Posterior cingulate gyrus (tissue), 11 donors: ENCODE measurements at places on chromosomes 7 and 10.

GRCh38 chr7:135704698-135705097, 23.3 kb downstream of the SLC13A4 start:
- DNase-seq, result no peak

GRCh38 chr10:127262606-127263005, 66.2 kb upstream of the INSYN2A start:
- no peak for DNase-seq

DNA sequence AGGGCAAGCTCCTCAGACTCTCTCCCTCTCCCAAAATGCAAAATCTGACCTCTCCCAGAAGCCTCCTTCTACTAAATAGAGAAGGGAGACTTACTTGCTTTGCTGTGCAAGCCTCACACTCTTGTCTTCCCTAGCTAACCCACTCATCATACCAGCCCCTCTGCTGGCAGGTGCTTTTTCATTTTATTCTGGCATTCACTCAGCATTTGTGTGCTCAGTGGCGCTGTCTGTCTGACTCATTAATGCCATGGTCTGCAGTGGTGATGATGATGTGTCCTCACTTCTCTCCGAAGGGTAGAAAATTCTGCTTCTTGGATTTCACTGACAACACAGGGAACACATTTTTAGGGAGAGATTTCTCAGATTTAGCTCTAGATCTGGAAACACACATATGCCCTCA, 22.0 kb upstream of the BTRC start:
- no peak for DNase-seq

DNA sequence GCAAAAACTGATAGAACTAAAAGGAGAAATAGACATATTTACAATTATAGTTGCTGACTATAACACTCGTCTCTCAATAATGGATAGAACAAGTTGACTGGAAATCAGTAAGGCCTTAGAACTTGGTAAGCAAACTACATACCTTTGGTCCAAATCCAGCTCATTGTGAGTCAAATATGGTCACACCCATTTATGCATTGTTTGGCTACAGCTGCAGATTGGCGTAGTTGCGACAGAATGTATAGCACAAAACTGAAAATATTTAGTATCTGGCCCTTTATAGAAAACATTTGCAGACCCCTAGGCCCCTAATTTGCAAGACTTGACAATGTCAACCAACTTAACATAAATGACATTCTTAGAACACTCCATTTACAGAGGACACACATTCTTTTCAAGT, 103.6 kb upstream of the EGR2 start:
- no peak for DNase-seq

DNA sequence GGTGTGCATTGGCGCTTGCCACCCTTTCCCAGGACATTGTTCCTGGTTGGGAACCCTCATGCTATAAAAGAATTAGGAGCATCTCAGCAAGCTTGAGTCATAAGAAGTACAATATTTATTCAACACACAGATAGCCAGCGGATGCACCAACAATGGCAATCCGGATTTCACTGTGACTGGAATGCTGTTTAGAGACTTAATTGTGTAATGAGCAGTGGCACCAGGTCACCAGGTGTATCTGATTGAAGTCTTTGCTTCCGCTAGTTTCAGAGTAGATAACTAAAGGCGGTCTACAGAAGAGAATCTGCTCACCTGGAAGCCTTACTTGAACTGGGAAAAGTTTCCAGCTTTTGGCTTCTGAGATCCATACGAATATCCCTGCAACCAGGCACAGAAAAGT, 772.3 kb upstream of the GHITM start:
- DNase-seq, result no peak

DNA sequence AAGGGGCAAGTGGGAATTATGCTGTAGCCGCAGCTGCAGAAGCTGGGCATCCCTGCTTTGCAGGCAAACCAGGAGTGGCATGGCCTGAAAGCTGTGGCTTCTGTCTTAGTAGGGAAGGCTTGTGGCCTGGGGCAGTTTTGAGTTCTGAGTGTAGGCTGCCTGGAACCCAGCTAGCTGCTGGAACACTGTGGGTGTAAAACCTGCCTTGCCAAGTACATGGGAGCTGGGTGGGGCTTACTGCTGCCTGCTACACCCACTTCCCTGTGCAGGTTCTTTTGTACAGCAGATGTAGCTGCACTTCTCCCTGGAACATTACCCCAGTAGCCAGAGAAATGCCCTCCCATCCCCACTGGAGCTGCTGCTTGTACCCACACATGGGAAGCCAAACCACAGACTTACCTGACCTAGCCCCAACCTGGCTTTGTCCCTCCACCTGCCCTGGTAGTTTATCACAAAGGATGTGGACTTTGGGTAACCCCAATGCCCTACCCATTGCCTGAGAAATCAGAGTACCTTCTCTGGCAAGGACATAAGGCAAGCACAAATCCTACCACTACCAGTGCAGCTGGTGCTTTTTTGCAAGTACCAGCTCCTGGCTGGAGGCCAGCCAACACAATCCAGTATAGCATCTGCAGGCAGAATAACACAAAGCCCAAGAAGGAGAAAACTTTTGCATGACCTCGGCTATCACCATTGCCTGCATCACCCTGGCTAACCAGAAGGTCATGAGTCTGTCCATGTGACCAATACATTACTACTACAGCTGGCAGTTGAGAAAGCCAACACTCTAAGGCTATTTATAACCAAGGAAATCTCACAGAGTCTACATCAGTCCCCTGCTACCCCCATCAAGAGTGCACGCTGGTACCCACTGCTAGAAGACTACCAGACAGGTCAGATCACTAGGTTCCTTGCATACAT, 26.5 kb upstream of the PPP1R3A start:
- DNase-seq, result peak; percentile 93

DNA sequence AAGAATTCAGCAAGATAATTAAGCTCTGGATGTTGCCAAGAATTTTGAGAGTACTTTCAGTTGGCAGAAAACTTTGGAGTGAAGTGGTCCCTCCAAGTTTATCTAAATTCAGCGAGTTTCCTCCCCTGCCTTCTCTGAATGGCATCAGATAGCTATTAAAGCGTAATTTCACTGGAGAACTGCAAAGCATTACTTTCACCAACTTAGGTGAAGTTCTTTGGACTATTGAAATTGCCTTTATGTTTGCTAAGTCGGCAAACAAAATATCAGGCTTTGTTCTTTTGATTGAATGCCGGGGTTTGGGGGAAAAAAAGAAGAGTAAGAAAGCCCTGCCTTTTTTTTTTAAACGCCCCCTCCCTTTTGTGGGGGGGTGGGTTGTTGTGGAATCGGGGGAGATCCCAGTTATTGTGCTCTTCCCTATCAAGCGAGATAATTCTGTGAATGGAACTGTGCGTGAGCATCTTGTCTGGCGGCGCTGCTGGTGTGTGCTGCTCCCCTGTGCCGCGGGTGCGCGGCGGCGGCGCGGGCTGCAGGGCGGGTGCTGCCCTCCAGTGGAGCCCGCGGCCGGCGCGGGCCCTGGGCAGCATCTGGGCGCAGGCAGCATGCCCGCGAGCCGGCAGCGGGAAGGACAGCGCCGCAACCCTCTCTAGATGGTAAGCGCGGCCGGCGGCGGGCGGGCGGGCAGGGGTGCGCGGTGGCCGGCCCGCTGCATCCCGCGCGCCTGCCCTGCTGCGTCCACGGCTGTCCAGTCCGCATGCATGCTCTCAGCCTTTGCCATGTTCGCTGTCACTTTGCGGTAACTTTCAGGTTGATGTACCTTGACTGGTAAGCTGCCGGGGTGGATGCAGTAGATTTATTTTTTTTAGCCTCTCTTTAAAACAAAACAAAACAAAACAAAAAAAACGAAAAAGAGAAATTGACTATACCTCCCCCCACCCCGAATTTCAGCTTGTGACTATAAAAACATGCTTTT, 176.5 kb downstream of the TCF7L2 start:
- DNase-seq, result peak; percentile 91

DNA sequence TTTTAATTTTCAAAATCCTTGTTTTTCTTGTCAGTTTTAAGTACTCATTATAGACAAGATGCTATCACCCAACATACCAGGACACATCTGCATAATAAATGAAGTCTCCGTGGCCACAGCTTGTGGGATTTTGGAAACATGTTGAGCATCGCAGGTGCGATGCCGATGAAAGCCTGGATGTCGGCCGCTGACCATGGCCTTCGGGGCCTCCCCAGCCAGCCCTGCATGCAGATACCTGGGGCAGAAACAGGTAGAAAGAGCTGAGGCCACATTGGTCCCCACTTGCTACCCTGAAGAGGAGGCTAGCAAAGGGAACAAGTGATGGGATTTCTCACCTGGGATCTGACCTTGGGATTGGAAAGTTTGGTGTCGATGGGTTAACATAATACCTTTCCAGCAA, 123.8 kb downstream of the DOCK1 start:
- DNase-seq, result no peak

- no peak for DNase-seq
Measured at GRCh38 chr10:77906951-77907421, 19.6 kb downstream of the DLG5 start.

DNA sequence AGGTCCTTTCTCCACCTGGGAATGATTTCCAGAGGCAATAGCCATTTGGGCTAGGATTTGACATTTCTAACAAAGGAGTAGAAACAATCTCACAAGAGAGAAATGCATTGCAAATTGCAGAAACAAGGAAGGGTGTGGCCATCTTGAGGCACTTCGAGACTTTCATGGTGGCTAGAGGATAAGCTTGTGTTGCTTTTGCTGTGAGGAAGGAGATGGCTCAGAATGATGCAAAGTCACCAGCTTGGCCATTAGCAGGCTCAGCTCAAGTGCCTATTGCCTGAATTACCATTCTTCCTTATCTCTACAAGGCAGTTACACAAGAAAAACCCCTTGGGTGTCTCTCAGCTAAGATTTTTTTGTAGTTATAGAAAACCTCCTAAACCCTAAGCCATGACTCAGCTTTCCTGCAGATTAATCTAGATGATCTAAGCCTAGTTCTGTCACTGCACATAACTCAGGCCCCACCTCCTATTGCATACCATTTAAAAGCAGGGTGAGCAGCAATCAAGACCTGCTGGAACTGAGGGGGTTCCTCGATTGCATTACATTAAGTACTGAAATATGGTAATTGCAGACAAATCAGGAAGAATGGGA, 683.1 kb downstream of the NRG3 start:
- no peak for DNase-seq

DNA sequence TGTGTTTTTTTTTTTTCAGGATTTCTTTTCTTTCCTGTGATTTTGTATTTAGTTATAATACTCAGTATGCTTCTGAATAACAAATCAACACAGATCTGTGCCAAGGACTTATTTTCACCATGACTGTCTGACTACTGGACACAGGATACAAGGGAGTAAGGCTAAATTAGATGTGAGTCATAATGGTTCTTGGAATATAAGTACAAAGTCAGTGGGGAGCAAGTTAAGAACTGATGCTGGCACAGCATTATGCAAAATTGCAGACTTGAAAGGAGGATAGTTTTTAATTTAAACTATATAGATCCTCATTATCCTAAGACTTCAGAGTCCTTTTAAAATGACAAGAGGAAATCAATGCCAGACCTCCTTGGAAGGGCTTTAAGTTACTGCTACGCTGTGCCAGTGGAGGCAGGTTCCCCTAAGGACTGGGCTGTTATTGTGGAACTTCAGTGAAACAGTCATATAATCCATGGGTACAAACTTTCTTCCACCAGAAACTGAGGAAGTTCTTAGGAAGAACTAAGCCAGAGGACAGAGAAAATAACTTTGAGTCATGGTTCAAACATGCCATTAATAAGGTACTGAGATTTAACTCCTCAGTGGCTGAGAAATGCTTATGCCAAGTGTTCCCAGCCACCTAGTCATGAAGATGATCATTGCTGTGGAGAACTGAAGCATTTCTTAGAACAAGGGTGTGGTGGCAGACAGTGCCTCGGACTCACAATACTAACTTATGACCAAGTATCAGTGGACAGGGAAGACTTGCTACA, 531.2 kb downstream of the HTR7 start:
- DNase-seq, result no peak

GRCh38 chr7:75854233-75854632, 24.6 kb upstream of the RHBDD2 start:
- no peak for DNase-seq

GRCh38 chr10:98417481-98417959, 2.5 kb upstream of the PYROXD2 start:
- no peak for DNase-seq

GRCh38 chr10:97371696-97372095, 29.4 kb downstream of the RRP12 start:
- DNase-seq, result no peak

- DNase-seq, result no peak
Measured at GRCh38 chr10:63595072-63595471, 73.9 kb downstream of the REEP3 start.

DNA sequence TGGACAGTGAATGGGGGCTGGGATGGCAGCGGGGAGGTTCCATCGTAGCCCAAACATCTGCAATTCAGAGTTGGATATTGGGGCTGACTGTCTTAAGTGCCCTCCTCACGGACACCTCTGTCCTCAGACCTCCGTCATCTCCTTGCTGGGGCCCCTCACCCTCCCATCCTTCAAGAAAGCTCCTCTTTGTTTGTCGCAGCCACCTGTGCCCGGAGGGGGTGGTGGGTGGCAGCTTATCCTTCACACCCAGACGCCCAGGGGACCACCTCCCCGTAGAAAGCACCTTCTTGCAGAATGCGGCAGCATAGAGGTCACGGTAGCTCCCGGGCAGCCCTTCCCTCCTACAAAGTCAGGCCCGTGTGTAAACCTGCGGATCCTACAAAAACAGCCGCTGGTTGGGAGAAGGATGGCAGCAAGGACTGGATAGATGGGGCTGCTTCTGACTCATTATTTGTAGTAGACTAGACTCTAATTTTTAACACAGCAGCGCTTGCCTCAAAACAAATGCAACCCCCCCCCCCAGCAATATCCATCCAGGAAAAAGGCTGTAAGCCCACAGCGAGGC, 1.3 kb upstream of the PTPRN2 start:
- no peak for DNase-seq

GRCh38 chr10:124150189-124150806, 56.9 kb upstream of the CHST15 start:
- no peak for DNase-seq
